A549 (cell line): ENCODE measurements at places on chromosomes 7 and 10.
A peak's percentile ranks its signal among the peaks of the same experiment; 100 is the strongest.

DNA sequence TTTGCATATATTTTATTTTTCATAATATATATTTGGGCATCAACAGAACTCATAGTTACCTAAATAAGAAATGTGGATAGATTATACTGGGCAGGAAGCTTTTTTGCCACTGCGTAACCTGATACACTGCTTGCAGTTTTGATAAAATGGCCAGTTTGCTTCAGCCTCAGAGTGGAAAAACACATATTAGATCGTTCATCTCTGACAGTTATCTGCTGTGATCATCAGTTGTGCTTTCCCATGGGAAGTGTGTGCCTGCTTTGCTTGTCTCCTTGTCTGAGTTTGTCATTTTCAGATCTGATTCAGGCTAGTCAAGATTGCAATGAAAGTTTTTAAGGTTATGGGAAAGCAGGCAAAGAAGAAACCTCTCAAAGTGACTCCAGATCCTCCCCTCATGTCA lies 54.0 kb downstream of the ADAM12 start:
- DNase-seq, result no peak

DNA sequence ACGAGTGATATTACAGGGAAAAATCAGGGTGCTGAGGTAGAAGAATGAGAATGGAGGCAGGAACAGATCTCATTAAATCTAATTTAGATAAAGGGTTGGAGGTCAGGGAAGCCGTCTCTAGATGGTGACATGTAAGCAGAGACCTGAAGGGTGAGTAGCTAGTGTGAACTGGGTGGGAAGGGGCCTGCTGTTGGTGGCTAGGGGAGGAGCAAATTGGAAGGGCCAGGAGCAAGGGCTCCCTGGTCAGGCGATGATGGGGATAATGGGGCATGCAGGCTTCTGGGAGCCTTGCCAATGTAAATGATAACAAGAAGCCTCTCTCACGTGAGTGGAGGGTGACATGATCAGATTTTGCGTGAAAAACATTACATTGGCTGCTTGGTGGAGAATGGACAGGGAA lies 76.3 kb downstream of the WDFY4 start:
- DNase-seq, result no peak

DNA sequence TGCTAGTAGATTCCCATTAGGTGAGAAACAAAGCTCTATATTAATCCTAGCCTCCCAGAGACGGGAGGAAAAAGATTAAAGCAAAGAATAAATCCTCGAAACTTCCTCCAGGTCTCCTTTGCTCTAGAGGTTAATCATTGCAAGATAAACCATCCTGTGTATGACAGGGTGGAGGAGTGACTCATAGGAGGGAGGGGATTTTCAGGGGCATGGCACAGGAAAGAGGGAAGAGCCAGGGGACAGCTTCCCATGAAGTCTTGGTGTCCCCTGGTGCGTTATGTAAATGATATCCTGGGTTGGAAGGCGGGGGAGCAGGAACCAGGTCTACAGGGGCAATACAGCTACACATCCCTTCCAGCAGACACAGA lies 780 bp downstream of the CYP3A5 start:
- peak; percentile 90 for DNase-seq

GRCh38 chr10:100776671-100777070 lies 31.3 kb downstream of the PAX2 start:
- no peak for DNase-seq

DNA sequence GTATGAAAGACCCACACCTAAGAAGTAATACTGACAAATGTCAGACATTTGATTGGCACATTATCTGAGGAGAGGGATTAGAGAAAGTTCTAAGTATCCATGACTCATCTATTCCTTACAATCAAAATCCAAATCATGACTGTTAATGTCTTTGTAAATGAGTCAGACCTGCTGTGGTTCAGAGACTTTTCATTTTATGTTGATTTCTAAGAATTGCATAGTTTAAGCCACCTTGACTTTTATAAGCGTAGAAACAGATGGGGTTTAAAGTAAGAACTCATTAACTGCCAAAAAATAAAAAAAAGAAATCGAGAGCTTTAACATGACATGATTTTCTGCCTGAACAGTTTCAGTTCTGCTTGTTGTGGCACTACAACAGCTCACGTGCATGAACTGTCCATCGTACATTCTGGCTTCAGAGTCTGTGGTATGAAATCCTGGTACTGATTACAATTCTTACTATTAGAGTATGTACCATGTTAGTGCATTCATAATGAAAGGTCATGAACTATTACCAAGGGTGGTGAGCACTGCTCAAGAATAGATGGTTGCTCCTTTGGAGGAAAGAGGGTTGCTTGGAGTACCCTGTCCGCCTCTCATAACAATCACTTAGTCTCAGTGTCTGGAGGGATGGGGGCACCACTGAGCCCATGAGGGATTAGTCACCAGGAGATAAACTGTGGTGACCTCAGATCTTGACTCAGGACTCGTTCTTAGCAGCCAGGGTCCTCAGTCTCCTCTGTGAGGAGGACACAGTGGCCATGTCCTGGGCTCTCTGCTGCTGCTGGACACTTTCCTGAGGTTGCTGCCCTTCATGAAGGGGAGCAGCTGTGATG lies 42.2 kb downstream of the ACSM6 start:
- DNase-seq, result no peak

DNA sequence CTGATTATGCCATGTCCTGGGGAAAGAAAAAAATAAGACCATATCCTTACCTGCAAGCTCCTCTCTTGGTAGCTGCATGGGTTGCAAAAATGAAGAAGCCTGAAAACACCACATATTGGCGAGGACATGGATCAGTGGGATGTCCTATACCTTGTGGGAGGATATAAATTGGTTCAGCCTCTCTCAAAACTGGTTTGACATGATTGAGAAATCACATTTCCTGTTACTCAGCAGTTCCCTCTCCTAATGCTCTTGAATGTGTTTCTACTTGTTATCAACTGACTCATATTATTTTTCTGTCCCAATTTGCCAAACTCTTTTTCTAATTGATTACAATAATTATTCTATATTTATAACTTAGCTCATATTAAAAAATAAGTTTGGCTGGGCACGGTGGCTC lies 380.2 kb downstream of the EXOC4 start:
- DNase-seq, result peak; percentile 1

GRCh38 chr10:34373211-34373610 lies 441.9 kb downstream of the PARD3 start:
- DNase-seq, result no peak

DNA sequence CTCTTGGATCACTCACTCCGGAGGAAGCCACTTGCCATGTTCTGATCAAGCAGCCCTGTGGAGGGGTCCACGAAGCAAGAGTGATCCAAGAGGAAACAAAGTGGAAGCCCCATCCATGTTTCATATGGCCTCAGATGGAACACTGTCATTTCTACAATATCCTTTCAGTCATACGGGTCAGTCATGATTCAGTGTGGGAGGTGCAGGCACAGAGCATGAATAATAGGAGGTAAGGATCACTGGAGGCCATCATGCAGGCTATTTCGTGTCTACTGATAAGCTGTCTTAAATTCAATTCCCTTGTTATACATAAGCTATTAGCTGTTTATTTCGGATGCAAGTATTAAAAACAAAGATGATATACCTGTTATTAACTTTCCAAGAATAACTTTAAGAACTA lies 36.8 kb downstream of the VPS41 start:
- no peak for DNase-seq

DNA sequence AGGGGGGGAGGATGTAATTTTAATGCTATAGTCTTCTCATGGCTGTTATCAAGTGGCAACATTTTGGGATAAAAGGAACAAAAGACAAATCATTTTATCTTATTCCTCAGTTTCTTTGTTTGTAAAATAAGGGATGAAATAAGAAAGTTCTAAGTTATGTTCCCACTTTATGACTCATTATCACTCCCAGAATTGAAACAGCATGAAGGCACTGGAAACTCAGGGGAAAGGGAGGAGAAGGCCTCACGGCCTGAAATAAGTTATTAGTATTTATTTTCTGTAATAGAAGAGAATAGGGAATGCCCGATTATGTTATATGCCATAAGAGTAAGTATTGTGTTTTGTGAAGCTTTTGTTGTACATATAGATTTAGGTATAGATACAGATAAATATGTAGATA lies 85.0 kb upstream of the NAMPT start:
- DNase-seq, result no peak

GRCh38 chr7:73394422-73394821 lies 39.2 kb upstream of the FZD9 start:
- DNase-seq, result no peak

DNA sequence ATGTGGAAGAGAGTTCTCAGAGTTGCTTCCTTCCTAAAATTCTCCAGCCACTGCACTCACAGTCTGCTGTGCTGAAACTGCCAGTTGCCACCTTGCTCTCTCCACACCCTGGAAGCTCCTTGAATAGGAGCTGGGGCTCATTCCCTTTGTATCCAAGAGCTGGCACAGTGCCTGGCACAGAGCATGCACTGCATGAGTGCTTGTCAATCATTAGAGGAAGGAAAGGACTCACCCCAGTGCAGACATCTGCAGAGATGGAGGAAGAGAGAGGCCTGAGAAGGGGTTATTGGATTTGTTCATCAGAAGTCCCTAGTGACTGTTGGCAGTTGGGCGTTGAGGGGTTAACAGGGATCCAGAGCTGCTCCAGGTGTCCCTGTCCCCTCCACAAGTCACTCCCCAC lies 41.7 kb upstream of the DUSP5 start:
- DNase-seq, result no peak

GRCh38 chr7:70239918-70240317 lies 641.6 kb downstream of the AUTS2 start:
- no peak for DNase-seq

GRCh38 chr10:124651402-124651891 lies 92.7 kb downstream of the FAM53B start:
- no peak for DNase-seq

- peak; percentile 66 for DNase-seq
These were observed 31.6 kb downstream of the NCAPG2 start for GRCh38 chr7:158672975-158673374.
